Mucosa of descending colon (tissue), 3 donors: ENCODE measurements at places on chromosomes 4 and X. TPM values are rescaled to one million over a fixed set of nuclear protein-coding genes. Genes with fewer than 3 reads are reported as not detected.

Gene FGFRL1
- total RNA-seq, result 19.3 TPM

Gene C4orf36
- total RNA-seq, result 0.85 TPM

Gene TBC1D9
- total RNA-seq, result 9.1 TPM

Gene TMEM150C
- 9.4 TPM for total RNA-seq

Gene TECRL
- not detected for total RNA-seq

- no peak for DNase-seq
Measured at GRCh38 chr4:173860094-173860493, 330.1 kb upstream of the HAND2 start.

GRCh38 chrX:20205927-20206708 is 60.6 kb downstream of the RPS6KA3 start:
- no peak for DNase-seq

DNA sequence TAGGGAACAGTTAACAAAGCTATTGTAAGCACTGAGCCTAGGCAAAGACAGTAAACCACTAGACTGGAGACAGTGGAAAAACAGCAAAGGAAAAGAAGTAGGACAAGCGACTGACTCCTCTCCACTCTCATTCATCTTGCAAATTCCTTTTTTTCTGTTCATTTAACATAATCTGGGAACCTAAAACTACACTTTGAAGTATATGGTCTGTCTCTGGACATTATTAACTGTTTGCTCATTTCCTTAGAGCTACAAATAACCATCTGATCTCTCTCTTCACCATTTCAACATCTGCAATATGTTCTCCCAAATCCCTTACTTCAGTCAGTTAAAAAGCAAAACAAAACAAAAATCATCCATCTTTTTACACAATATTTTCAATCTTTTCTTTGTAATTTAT is 642 bp downstream of the HMGN5 start:
- no peak for DNase-seq

DNA sequence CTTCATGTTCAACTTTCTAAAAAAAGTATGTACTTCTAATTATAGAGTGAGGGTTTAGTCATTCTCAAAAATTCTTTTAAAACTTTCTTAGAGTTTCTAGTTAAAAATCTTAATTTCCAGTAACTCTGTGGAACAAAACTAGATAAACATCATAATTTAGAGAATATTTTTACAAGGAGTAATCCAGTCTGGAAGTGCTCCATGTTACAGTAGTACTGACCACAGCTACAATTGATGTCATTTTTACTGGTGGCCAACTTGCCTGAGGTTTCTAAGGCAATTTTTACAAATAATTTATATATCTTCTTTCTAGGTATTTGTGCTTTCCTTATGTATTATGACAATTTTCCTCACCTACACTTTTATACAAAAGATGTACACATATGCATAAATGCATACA is 490.4 kb downstream of the CENPC start:
- DNase-seq, result no peak

GRCh38 chr4:155392481-155393184 is 15.9 kb upstream of the MAP9 start:
- DNase-seq, result no peak

- DNase-seq, result no peak
Measured at GRCh38 chrX:120536061-120536460, 24.7 kb downstream of the CUL4B start.

DNA sequence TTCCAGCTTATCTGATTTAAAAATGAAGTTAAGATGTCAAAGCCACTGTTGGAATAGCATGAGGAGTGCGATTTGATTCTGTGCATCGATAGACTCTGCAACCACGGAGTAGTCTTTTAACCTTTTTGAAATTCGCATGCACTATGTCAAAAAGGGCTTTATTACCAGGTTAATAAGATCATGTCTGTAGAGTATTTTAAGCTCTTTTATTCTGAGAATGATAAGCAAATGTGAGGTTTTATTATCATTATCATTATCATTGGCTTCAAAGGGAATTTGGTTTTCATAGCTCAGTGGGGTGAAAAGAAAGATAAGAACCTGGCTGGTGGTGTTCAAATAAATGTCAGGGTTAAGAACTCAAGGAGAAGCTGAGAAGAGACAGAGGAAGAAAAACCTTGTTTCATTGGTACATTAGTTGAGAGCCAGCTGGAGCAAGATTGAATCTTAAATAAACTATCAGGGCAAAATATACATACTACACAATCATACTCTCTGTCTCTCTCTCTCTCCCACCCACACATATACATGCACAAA is 102.6 kb downstream of the MMRN1 start:
- no peak for DNase-seq

DNA sequence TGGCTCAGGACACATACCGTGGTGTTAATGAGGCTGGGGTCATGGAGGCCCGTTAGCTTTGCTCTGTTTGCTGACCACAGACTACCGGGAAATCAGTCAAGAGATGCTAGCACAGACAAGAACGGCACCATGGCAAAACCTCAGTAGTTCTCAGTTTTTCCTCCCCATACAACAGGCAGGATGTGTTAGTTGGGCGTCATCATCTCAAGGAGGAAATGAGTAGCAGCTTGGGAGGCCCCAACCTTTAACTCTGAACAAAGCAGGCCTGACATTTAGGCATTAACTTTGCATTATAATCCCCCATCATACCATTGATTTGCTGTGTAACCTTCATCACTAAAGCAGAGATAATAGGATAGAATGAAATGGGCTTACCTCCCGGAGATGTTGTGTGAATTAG is 714.2 kb downstream of the RPA4 start:
- no peak for DNase-seq

DNA sequence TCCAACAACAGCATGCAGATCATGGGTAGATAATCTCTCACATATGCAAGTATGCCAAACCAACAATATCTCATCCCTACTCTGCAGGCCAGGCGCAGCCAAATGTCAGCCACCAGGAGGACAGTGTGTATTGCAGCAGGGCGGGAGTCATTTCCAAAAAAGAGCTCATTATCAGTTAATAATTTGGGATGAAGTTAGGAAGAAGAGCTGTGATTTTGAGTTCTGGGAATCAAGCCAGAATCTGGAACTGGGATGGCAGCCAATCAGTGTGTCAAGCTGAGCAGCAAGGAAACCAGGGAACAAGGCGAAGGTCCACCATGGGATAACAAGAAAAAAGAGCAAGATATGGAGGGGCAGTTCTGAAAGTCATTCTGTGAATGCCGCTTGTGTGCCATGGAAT is 88.2 kb upstream of the CAMK2D start:
- no peak for DNase-seq
